Stimulated activated naive CD8-positive, alpha-beta T cell treated with anti-CD3 and anti-CD28 coated beads, Interleukin-15, amount 100 ng/mL, for 72 hours (primary cell): ENCODE measurements at places on chromosomes 2 and 18.

- DNase-seq = no peak
Observed at GRCh38 chr2:40740419-40740818, 288.5 kb upstream of the SLC8A1 start.

- DNase-seq = no peak
Observed at GRCh38 chr2:230358305-230358704, 31.3 kb downstream of the SP140L start.

DNA sequence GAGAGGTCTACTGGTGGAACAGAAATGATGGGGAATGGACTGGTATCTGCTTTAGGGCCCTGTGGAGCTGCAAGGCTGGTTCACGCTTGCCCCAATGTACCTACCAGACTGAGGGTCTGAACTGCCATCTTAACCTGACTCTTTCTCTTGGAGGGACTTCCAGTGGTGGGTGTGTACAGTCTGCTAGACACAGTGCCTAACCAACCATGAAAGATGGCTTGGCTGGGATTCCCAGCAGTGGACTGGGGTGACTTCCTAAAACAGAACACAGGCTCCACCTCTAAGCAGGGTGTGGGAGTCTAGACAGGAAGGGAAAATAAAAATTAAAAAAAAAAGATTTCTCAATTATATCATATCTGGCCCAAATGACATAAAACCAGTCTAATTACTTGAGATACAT lies 25.5 kb upstream of the MYO3B start:
- no peak for DNase-seq

- no peak for DNase-seq
Observed at GRCh38 chr2:43415592-43415991, 180.2 kb downstream of the THADA start.
